Lung (tissue), 17 donors: ENCODE measurements at places on chromosomes 16 and 17.

DNA sequence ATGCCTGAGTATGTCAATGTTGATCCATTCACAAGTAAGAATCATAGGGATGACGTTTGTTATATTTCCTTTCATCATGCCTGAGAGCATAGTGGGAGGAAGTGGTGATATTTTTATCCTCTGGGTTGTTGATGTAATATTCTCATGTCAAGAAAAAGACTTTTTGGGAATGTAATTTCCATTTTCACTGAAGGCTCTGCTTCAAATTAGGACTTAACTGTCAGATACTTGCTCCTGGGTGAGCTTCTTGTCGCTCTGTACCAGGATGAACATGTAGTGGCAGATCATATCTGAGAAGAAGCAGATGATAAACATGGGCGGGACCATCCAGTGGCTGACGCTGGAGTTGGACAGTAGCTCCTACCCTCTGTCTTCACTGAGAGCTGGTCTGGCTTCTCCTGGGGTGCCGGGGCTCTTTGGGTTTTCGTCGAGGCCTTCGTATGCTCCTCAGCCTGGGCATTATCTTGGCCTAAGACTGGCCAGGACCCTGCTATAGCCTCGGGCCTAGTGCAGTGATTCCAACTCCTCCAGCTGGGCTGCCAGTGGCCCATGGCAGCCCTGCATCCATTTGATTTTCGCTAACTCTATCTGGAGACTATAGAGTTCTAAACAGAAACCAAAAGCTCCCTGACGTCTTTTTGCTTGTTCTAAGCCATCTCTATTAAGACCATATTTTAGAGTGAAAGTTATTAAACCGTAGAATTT, 19.7 kb downstream of the CYB5B start:
- peak; percentile 12 for DNase-seq

DNA sequence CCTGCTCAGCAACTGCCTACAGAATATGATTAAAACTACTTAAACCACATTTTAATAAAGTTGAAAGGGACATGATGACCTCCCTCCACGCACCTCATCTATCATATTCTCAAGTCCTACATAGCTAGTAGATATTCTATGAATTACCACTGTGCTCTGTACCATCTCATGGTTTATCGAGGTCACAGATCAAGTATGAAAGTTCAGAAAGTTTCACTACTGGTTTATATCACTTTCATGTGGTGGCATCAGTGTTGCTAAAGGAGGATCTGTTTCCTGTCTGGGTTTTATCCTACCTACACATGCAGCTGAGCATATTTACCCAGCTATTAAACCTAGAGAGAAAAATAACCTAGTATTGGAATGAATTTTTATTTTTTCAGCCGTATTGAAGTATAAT, 214.9 kb upstream of the MON1B start:
- DNase-seq = no peak

GRCh38 chr16:50505714-50506542, 42.3 kb upstream of the NKD1 start:
- DNase-seq = no peak

DNA sequence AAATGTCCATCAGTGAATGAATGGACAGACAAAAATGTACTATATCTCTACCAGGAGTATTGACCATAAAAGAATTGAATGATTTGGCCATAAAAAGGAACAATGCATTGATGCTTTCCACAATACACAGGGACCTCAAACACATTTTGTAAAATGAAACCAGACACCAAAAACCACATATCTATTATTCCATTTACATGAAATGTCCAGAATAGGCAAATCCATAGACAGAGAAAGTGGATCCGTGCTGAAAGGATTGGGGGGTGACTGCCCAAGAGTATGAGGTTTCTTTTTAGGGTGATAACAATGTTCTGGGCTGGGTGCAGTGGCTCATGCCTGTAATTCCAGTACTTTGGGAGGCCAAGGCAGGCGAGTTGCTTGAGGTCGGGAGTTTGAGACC, 6.9 kb upstream of the LITAF start:
- no peak for DNase-seq

DNA sequence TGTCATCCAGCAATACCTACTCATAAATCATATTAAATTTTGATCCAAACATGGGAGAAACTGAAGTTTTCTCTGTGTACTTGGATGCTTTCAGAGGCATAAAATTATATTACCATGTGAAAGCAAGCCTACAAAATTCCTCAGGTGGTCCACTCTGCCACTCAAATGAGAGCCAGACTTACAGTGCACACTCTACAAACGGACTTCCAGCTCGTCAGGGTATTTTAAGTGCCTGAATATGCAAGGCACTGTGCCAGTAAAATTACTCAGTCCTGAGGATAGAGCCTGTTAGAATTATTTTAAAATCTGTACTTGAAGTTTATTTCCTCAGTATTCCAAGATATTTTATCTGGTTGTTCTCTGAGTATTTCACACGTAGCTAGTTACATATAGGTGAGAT, 54.5 kb downstream of the TENT4B start:
- no peak for DNase-seq

GRCh38 chr16:24140730-24141129, 115.4 kb upstream of the CACNG3 start:
- peak; percentile 85 for DNase-seq

GRCh38 chr17:72998343-72998742, 94.1 kb downstream of the SLC39A11 start:
- DNase-seq = no peak

DNA sequence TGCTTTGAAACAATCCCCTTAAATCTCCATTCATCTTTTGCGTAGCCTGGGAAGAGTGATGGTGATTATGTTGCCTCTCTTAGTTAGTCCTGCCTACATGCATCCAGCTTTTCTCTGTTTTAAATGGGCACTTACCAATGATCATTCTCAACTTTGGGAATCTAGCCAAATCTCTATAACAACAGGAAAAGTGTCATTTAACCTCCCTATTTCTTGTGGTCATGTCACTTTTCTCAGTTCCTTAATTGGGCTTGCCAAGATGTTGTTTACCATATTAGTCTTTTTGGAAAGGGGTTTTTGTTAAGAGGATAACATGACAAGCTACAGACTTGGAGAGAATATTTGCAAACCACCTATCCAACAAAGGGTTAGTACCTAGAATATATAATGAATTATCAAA, 15.6 kb upstream of the CLEC10A start:
- DNase-seq = no peak

DNA sequence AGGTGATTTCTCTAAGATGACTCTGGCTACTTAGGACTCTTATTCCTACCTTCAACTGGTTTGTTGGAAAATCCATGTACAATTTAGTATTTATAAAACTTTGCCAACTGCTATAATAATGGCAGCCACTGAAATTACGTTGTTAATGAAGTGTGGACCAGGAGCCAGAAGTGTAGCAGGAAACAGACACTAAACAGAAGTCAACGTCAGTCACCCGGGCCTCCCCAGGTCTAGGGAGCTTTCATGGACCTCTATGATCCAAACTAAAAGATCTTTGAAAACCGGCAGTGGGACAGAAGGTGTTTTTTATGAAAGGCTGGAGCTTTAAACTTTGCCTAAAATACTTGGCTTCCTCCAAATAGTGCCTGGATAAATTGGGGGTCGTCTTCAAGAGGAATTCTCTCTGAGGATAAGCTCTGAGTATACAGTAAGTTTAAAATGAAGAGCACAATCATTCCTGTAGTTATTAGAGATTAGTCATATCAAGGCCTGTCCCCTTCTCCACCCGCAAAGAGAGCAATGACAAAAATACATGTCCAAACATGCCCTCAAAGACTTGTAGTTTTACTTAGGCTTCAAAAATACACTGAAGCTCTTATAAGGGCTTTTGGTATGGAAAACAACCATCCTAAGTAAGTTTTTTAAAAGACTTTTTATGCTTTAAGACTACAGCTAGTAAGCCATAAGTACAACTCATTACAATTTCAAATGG, 34.6 kb downstream of the DCUN1D3 start:
- DNase-seq = no peak

GRCh38 chr17:78605429-78605828, 28.2 kb upstream of the DNAH17 start:
- DNase-seq = no peak

- no peak for DNase-seq
Measured at GRCh38 chr16:11123666-11124065, 132.3 kb downstream of the SOCS1 start.

DNA sequence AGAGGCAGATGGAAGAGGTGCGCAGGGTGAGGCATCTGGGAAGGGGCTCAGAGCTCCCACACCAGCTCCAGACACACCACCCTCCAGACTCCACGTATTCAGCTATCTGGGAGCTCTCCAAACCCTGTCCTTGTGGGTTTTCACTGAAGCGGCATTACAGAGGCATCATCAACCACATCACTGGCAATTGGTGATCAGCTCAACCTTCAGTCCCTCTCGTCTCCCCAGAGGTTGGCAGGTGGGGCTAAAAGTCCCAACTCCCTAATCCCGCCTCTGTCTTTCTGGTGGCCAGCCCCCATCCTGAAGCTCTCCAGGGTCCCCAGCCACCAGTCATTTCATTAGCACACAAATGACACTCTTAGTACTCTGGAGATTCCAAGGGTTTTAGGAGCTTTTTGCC, 123.9 kb downstream of the KCNJ12 start:
- DNase-seq = no peak

DNA sequence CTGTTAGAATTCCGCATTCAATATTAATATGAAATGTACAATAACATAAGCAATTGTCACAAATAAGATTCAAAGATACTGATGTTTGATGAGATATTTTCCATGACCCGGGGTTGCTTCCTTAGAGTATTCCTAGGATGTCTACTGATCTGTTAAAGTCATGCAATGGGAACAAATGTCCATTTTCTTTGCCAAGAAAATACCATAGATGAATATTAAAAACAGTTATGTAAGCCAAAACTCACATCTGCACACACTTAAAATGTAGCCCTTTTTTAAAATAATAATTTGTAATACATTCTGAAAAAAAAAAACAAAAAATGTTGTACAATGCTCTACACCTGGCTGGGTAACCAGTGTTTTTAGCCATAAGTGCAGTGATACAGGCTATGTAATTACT, 259.4 kb upstream of the AXIN2 start:
- peak; percentile 12 for DNase-seq

DNA sequence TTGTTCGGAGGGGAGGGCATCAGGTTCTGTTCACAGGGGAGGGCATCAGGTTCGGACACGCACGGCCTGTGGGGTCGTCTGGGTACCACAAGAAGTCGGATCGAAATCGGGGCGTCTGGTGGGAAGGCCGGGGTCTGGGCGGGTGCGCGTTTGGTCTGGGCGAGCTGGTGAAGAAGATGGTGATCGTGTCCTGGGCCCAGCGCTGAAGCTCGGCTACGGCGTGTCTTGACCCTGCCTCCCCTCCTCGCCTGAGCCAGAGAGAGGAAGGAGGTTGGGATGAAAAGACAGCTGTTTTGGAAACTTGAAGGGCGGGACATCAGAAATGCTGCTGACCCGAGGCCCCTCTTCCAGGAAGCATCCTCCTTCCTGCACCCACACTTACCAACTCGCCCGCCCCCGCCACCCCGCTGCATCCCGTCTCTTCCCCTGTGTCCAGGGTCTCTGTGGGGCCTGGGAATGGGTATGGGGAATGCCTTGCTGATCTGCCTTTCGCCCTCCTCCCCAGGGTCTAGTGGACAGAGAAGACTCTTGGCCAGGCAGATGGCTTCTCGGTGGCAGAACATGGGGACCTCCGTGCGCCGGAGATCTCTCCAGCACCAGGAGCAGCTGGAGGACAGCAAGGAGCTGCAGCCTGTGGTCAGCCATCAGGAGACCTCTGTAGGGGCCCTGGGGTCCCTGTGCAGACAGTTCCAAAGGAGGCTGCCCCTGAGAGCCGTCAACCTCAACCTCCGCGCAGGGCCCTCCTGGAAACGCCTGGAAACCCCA, 498 bp downstream of the PIMREG start:
- DNase-seq = no peak

DNA sequence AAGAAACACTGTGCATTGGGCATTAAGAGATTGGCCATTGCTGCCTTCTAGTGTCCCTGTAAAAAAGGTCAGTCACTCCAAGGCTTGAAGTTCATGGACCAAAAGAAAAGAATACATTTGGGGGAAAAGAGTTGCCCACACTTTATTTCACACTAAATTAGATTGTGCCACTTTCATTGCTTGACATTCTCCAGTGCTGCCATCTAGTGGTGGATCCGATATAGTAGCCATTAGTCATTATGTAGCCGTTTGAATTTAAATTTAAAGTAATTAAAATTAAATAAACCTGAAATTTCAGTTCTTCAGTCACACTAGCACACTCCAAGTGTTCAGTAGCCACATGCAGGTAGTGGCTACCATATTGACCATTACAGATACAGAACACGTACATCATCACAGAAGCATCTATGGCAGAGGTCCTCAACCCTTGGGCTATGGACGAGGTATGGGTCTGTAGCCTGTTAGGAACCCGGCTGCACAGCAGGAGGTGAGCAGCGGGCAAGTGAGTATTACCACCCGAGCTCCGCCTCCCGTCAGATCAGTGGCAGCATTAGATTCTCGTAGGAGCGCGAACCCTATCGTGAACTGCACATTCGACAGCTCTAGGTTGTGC, 21.9 kb upstream of the CDH5 start:
- peak; percentile 71 for DNase-seq

DNA sequence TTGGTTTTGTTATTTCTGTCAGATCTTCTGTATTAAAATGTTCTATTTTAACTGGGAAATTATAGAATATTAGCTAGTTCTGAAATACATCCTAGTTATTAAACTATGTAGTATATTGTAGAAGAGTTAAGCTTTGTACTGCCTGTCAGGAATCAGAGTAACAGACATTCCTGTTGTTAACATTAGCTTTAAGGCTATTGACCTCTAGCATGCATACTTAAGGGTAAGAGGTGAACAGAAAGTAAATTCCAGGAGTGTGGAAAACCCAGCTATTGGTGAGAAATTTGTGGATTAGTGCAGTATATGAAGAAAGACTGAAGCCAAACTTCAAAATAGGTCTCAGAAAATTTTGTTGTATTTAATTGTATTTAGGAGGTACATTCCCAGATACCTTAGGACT, 111.3 kb downstream of the CHD9 start:
- no peak for DNase-seq

GRCh38 chr16:2826591-2827373, 3.3 kb upstream of the ZG16B start:
- DNase-seq = no peak

DNA sequence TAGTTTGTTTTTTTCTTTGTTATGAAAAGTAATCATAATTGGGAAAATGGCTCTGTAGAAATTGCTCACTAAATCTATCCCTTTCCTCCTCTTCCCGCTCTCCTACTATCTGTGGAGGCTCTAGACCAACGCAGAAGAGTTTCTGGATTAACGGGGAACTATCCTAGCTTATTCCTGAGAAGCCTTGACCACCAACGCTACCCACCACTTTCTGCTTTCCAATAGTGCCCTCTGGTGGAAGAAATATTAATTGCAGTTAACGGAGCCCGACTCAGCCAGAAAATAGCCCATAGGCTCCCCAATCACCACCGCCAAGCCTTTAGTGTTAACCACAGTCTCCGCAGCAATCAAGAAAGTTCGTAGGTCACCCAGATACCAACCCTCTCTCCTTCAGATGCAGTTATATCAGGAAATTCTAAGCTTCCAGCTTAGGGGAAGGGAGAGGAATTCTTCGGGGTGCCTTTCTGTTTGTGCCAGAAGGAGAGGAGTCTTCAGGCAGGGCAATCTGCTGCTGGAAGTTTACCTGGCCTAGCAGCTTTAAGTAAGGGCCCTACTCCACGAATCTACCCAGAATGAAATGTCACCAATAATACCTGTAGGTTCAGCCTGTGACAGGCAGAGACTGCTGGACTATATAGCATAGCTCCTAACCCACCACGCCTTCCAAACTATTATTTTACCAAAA, 23.0 kb upstream of the NSRP1 start:
- peak; percentile 78 for DNase-seq

- DNase-seq = peak; percentile 81
Measured at GRCh38 chr17:74296548-74296936, 22.5 kb downstream of the DNAI2 start.
